ENCODE measurements at places on chromosomes 2 and 18. TPM values are rescaled to one million over a fixed set of nuclear protein-coding genes. Genes with fewer than 3 reads are reported as not detected.

The STEAP3 gene
- total RNA-seq: 0.08 TPM

The C2orf92 gene
- 8.3 TPM for total RNA-seq

The PCBP1 gene
- 522 TPM for total RNA-seq

The TMEM87B gene
- total RNA-seq: 22.1 TPM

The ARL5A gene
- total RNA-seq: 54.8 TPM

The GALNT13 gene
- total RNA-seq: 0.14 TPM

The RGPD3 gene
- 0.19 TPM for total RNA-seq

The COLEC12 gene
- total RNA-seq: not detected

The HNRNPLL gene
- 44.0 TPM for total RNA-seq

The EGR4 gene
- 0.10 TPM for total RNA-seq

The AQP12A gene
- total RNA-seq: not detected

The TMEM178A gene
- 0.20 TPM for total RNA-seq

The SPATA3 gene
- total RNA-seq: not detected

The MERTK gene
- 0.13 TPM for total RNA-seq

The SIGLEC15 gene
- not detected for total RNA-seq

The UGT1A5 gene
- not detected for total RNA-seq

The SLC16A14 gene
- total RNA-seq: 0.91 TPM

The CNDP1 gene
- total RNA-seq: not detected

The SLC9A4 gene
- 0.10 TPM for total RNA-seq

The MC5R gene
- not detected for total RNA-seq

The ATP6V1C2 gene
- not detected for total RNA-seq

The GATA6 gene
- not detected for total RNA-seq

The IL1R1 gene
- total RNA-seq: 0.55 TPM

The TRABD2A gene
- total RNA-seq: 97.7 TPM

The GPR45 gene
- total RNA-seq: not detected

The CD8B2 gene
- 0.05 TPM for total RNA-seq

The ASXL2 gene
- total RNA-seq: 45.9 TPM

The PRKAG3 gene
- not detected for total RNA-seq

The TEX44 gene
- total RNA-seq: not detected

The TMEM163 gene
- total RNA-seq: 0.17 TPM

The ZDBF2 gene
- 13.6 TPM for total RNA-seq

The AGAP1 gene
- 1.3 TPM for total RNA-seq

The PAIP2B gene
- 2.6 TPM for total RNA-seq

The KCNIP3 gene
- total RNA-seq: not detected

The AMER3 gene
- not detected for total RNA-seq

The SPC25 gene
- 34.3 TPM for total RNA-seq

The LMAN2L gene
- 7.0 TPM for total RNA-seq

The SERPINB3 gene
- total RNA-seq: not detected

The MC4R gene
- not detected for total RNA-seq

The ANKRD53 gene
- total RNA-seq: not detected

The C2orf78 gene
- not detected for total RNA-seq

The LRRFIP1 gene
- total RNA-seq: 185 TPM

The DNAJC5G gene
- not detected for total RNA-seq

The SLC5A6 gene
- total RNA-seq: 19.7 TPM

The POTEI gene
- not detected for total RNA-seq

The MROH2A gene
- not detected for total RNA-seq

The DHRS9 gene
- total RNA-seq: not detected

The SALL3 gene
- not detected for total RNA-seq

The HRH4 gene
- total RNA-seq: 0.17 TPM

The TBR1 gene
- total RNA-seq: not detected
